ENCODE measurements at places on chromosomes 2 and 18.

DNA sequence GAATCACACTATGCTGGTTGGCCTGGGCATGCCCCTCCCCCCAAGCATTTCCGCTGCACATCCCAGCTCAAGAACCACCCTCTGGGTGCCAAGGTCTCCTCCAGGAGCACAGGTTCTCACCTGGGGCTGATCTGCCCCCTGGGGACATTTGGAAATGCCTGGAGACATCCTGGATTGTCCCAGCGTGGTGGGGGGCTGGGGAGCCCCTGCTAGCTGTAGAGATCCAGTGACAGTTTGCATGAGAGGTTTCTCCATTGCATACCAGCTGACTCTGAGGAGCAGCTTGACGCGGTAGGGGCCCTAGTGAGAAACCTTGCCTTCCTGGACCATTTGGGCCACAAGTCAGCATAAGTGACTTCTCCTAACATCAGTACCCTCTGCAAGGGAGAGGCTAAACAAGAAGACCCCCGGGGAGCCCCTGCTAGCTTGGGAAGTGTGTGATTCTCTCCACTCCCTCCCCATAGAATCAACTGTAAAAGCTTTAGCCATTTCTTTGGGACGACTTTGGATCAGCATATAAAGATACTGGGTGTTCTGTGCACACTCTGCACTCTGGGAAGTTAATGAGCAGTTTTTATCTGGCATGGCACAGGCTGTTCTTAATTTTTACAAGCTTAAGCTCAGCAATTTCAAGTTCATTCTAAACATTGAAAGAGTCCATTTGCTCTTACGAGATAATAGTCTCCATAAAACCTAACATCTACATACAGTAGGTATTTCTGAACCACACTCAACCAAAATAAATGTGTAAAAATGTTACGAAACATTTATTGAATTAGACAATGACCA is 94.1 kb downstream of the GBX2 start:
- no peak for DNase-seq

DNA sequence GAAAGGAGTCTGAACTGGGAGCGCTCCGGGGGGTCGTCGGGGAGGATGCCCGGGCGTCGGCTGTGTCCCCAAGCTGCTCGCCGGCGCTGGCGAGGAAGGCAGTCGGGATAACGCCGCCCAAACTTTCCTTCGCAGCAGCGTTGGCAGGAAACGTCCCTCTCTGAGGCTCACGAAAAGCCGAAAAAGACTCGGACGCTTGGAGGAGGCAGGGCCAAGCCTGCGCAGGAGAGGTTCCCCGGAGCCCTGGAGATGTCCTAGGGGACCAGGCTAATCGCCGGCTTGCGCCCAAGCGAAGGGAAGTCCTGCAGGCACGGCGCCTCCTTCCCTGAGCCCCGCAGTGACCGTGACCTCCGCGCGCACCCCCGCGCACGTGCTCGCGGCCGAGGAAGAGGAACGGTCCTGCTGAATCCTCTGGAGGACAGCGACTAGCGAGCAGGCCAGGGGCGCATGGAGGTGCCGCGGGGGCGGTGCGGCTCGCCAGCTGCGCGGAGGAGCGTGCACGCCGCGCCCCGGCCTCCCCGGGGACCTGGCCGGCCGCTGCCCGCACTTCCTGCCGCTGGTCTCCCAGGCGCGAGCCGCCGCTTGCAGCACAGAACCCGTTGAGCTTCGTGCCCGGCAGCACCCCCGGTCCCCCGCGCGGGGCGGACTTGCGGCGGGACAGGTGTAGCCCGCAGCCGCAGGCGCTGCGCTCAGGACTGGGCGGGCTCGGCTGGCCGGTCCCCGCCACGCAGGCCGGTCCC is at the start of gene SH3RF3:
TSS of gene SH3RF3 (plus strand) at position 590 of the 740 bp plus-strand sequence.
- DNase-seq, result no peak

- DNase-seq, result no peak
These were observed 76.9 kb downstream of the CLHC1 start for GRCh38 chr2:55155206-55155605.

GRCh38 chr2:81050580-81051095 is 746.1 kb upstream of the LRRTM1 start:
- no peak for DNase-seq

DNA sequence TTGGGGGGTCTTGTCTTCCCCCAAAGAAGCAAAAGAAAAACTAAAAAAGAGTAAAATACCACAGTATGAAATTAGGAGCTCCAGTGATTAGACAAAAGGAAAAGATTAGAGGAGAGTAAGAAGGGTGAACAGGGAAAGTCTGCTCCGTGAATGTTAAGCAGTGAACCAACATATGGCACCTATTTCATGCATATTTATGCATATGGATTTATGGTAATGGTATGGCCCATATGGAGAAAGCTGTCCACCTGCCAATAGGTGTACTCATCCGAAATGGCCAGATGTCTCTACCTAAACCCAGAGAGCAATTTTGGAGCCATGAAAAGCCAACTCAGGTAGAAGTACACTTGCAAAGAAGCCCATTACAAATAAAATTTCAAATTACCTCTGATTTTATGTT is 404.0 kb upstream of the RAB6C start:
- no peak for DNase-seq

- no peak for DNase-seq
These were observed 84.9 kb upstream of the EPB41L3 start for GRCh38 chr18:5628512-5629255.

GRCh38 chr18:36728345-36728744 is 100.5 kb downstream of the TPGS2 start:
- no peak for DNase-seq

- DNase-seq, result no peak
These were observed 26.6 kb upstream of the SLC14A2 start for GRCh38 chr18:45588376-45589355.

DNA sequence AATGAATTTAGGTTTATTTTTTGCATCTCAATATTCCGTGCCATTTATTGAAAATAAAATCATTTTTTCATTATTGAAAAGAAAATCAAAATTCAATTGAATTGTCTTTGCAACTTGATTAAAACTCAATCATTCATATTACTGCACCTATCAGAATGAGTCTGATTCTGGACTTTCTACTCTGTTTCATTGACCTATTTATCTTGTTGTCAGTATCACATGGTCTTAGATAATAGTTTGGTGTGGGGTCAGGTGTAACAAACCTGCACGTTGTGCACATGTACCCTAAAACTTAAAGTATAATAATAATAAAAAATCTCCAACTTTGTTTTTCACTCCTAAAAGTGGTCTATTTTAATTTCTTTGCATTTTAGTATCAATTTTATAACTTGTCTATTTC is 422.9 kb downstream of the RAD51AP2 start:
- DNase-seq, result no peak

- no peak for DNase-seq
These were observed 1.1 kb downstream of the CDK5R2 start for GRCh38 chr2:218960309-218961165.

GRCh38 chr2:45786836-45787357 is 135.4 kb downstream of the PRKCE start:
- DNase-seq, result no peak

- no peak for DNase-seq
These were observed 10.4 kb upstream of the MAP4K3 start for GRCh38 chr2:39447266-39448168.

DNA sequence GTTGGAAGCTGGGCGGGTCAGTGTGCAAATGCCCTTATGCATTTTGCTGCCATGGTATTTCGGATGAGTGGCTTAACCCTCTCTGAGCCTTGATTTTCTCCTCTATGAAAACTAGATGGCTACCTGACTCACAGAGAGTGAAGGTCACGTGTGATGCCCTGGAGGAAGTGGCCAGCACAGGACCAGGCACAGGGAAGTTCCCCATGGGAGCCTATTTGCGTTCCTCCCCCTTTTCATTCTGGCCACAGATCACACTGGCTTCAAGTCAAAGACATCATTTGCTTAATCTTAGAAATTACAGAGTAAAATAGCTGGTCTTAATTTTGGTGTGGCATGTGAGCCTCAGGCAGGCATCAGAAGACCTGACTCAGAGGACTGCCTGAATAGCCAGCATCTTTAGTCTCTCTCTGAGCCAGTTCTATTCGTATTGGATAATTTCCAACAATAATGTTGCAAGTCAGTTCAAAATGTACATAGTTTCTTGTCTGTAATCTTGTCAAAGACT is 57.6 kb upstream of the CD302 start:
- DNase-seq, result no peak

GRCh38 chr18:80200171-80200931 is 47.0 kb downstream of the PARD6G start:
- no peak for DNase-seq

All from activated CD4-positive, alpha-beta T cell treated with anti-CD3 and anti-CD28 coated beads for 1 hour (primary cell).